ENCODE measurements at places on chromosomes 4 and X. TPM values are rescaled to one million over a fixed set of nuclear protein-coding genes. Genes with fewer than 3 reads are reported as not detected.

- DNase-seq, result no peak
These were observed 66.9 kb downstream of the PARM1 start for GRCh38 chr4:74999714-75000309.

PLP1 gene
- 60.7 TPM for total RNA-seq

- no peak for DNase-seq
These were observed 165.1 kb upstream of the ATP6AP2 start for GRCh38 chrX:40415675-40416074.

DNA sequence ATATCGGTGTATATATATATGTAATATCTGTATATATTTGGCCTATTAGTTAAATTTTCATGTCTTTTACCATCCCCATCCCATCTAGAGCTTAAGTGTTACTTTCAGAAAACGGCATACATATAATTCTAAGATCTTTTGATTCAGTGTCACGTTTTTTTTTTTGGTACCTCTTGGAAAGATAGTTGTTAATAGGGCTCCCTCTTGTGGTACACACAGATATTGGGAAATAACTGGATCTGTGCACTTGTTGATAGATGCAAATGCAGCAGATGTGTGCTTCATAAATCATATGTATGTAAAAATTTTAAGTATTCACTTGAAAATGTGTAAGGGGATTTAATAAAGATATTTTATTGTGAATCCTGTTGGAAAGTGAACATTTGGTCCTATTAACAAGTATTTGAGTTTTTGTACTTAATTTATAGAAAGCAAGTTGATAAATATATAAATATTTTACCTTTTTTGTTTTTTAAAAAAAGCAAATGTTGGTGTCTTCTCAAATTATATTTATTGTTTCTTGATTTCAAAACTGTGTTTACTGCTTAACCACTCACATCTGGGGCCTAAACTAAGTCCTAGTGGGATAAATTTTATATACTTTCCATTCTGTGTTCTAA, 74.7 kb downstream of the PAQR3 start:
- DNase-seq, result peak; percentile 7

CEP135 gene
- 9.9 TPM for total RNA-seq

GRCh38 chrX:31057291-31057690, 14.6 kb downstream of the FTHL17 start:
- DNase-seq, result no peak

CYLC1 gene
- total RNA-seq, result not detected

DMP1 gene
- not detected for total RNA-seq

RAB39B gene
- 3.6 TPM for total RNA-seq

All from H7 (cell line).